Foreskin keratinocyte (primary cell): ENCODE measurements at places on chromosomes 3 and 15. TPM values are rescaled to one million over a fixed set of nuclear protein-coding genes. Genes with fewer than 3 reads are reported as not detected.
A peak's percentile ranks its signal among the peaks of the same experiment; 100 is the strongest.

SV2B gene
- total RNA-seq: not detected in 2 replicates

- no peak for DNase-seq
These were observed 117.2 kb downstream of the THRB start for GRCh38 chr3:24377218-24377993.

- no peak for DNase-seq
These were observed 38.4 kb upstream of the PLXND1 start for GRCh38 chr3:129644836-129645235.

DNA sequence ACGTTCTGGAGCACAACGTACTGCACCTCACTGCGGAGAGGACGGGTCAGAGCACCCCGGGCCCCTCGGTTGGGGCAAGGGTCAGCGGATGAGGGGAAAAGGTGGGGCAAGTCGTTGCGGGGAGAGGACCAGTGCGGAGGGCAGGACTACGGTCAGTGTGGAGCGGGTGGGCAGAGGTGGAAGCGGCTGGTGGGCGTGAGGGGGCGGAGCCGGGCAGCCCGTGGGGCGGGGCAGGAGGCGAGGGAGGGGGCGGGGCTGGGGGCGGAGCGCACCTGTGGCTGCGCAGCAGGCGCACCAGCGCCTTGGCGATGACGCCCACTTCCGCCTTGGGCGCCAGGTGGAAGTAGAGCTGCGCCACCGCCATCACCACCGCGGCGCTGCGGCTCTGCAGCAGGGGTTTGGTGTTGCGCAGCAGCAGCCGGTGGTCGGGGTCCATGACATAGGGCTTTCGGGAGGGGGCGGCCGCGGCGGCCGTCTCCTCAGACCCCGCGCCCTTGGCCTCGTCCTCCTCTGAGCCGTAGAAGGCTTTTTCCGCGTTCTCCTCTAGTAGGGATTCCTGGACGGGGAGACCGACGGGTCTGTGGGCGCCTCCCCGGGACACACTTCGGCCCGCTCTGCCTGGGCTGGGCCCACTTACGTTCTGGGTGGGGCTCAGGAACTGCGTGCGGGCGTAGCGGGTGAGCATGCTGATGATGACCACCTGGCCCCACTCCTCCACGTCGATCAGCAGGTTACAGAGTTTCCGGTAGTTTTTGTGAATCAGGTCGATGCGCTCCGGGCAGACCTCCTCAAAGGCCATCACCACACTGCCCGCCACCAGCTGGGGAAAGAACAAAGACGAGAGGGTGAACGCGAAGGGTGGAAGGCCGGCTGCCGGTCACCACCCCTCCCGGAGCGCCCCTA lies 29.2 kb downstream of the AP3B2 start:
- DNase-seq: peak; percentile 21
